ENCODE measurements at places on chromosomes 16 and 17.

GRCh38 chr17:73746314-73747073, 102.2 kb upstream of the SDK2 start:
- no peak for DNase-seq

GRCh38 chr17:35002876-35003551, 22.7 kb downstream of the LIG3 start:
- DNase-seq, result no peak

DNA sequence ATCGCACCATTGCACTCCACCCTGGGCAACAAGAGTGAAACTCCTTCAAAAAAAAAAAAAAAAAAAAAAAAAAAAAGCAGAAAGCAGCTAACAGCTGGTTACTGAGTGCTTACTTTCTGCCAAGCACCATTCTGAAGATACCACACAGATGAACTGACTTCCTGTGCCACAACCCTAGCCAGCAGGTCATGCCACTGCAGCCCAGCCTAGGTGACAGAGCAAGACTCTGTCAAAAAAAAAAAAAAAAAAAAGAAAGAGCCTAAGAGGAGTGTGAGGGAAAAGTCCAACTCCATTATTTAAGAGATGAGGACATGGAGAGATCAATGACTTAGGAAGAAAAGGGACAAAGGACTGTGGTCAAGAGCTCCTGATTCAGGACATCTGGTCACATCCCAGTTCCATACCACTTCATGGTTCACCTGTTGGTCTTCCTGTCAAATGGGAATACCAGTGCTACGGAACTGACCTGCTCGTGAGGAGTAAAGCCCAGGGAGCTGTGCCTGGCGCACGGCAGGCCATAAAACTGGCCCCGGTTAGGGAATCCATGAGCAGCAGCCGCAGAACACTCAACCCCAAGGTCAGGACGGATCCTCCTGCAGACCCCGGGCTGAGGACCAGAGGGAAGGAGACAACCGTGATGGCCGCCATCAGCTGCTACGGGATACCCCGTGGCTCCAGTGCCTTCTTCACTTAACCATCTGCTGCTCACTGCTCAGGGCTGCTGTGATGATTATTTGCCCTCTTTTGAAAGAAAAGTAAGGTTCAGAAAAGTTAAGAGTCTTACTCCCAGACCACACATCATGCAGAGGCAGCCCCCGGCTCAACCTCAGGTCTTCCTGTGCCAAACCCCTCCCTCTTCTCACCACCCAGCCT, 950 bp downstream of the KLHDC4 start:
- no peak for DNase-seq

DNA sequence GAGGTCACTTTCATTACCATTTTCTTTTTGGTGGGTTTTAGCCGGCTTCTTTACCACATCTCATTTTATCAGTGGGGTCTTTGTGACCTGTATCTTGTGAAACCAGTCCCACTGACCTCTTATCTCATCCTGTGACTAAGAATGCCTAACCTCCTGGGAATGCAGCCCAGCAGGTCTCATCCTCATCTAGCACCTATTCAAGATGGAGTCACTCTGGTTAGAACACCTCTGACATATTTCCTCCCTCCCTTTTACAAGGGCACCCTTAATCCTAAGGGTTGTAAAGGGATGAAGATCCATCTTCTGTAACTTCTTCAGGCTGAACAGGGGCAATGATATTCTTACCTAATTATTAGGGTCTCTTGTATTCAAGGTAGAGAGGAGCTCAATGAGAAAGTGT, 107.9 kb upstream of the HAS3 start:
- DNase-seq, result no peak

DNA sequence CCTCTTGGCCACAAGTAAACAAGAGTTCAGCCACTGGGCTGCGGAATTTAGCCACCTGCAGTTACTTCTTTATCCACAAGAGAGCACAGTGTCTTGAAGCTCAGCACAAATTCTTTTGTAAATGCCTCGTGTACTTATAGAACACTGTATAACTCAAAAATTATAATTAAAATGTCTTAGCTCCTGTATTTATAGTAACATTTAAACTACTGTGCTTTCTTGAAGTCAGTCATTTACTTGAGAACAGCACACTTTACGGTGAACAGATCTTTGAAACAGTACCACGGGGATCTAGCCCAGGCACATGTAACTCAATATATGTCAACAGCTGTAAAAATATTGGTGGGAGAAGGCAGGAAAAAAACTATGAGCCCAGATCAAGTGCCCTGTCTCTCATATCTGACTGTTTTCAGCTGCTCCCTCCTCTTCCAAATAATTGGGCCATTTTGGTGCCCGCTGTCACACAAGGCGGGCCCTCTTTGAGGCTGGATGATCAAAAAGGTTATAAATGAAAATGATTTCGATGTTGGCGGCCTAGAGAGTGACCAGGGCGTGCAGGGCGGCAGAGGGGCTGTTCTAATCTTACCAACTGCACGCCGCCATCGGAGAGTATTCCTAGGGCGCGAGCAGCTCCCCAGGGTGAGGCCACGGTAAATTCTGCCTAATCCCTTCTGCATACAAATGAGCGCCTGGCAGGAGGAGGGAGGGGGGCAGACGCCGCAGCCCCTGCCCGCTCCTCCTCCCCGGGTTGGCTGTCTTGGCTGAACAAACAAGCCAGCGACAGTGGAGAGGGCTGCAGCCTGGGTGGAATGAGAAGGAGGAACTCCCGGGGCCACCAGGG, 183.2 kb downstream of the C16orf78 start:
- no peak for DNase-seq

Measured in erythroblast (primary cell).